ENCODE measurements at places on chromosomes 13 and 19. TPM values are rescaled to one million over a fixed set of nuclear protein-coding genes. Genes with fewer than 3 reads are reported as not detected.

DCT gene
- not detected for total RNA-seq

GRCh38 chr19:1238369-1239303 is 831 bp upstream of the CBARP start:
- no peak for DNase-seq
- H3K27ac ChIP-seq: peak overlapping the region; percentile 87
- peaks cover 17% of the 10 kb centered on the region for H3K4me1 ChIP-seq

DNA sequence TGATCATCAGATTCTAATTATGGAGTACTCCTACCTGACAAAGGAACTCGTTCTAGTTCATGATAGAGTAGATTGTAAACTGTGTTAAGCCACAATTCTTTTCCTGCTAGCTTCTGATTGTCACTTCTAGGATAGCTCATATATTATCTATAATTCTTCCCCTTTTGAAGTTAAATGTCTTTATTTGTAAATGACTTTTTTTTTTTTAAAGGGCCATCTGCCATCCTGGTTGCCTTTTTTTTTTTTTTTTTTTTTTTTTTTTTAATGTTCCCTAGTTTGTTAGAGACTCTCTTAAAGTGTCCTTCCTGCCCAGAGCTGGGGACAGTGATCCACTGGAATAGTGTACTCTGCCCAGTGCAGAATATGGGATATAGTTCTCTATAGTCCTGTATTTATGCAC is 4.3 kb downstream of the CHAMP1 start:
- no peak overlapping the region for H3K4me3 ChIP-seq
- no peaks in the 10 kb centered on the region for H3K27me3 ChIP-seq
- H3K36me3 ChIP-seq: peaks cover 41% of the 10 kb centered on the region
- no peak overlapping the region for H3K27ac ChIP-seq
- DNase-seq: no peak

SIGLEC14 gene
- total RNA-seq: not detected

GRCh38 chr13:92947770-92948434 is 278.7 kb upstream of the GPC6 start:
- DNase-seq: no peak
- no peaks in the 10 kb centered on the region for H3K27me3 ChIP-seq
- no peak overlapping the region for H3K27ac ChIP-seq
- peaks cover 9% of the 10 kb centered on the region for H3K4me1 ChIP-seq

DNA sequence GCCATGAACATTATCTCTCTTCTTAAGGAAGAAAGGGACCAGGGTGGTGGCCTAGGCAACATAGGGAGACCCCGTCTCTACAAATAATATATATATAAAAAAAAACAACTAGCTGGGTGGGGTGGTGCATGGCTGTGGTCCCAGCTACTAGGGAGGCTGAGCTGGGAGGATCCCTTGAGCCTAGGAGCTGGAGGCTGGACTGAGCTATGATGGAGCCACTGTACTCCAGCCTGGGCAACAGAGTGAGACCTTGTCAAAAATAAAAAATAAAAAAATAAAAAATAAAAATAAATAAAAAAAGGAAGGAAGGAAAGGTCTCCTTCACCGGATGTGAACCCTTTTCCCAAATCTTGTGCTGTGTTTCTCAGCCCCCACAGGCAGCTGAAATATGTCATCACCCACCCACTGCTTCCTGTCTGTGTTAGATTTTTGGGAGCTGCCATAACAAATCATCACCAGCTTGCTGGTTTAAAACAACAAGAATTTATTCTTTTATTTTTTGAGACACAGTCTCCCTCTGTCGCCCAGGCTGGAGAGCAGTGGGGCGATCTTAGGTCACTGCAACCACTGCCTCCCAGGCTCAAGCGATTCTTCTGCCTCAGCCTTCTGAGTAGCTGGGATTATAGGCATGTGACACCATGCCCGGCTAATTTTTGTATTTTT is 9.5 kb upstream of the TSPAN16 start:
- H3K4me1 ChIP-seq: no peaks in the 10 kb centered on the region
- DNase-seq: no peak
- no peaks in the 10 kb centered on the region for H3K36me3 ChIP-seq
- no peak overlapping the region for H3K4me3 ChIP-seq

- DNase-seq: peak; percentile 96
- H3K4me1 ChIP-seq: peaks cover 12% of the 10 kb centered on the region
- H3K27ac ChIP-seq: no peak overlapping the region
Measured at GRCh38 chr19:48588670-48589401, 17.7 kb upstream of the SPACA4 start.

- no peak overlapping the region for H3K4me3 ChIP-seq
- no peak for DNase-seq
- H3K4me1 ChIP-seq: peaks cover 9% of the 10 kb centered on the region
- H3K36me3 ChIP-seq: no peaks in the 10 kb centered on the region
- no peaks in the 10 kb centered on the region for H3K27me3 ChIP-seq
- H3K27ac ChIP-seq: no peak overlapping the region
Measured at GRCh38 chr13:46359714-46360113, 27.3 kb downstream of the RUBCNL start.

GJA3 gene
- 0.82 TPM for total RNA-seq

DNA sequence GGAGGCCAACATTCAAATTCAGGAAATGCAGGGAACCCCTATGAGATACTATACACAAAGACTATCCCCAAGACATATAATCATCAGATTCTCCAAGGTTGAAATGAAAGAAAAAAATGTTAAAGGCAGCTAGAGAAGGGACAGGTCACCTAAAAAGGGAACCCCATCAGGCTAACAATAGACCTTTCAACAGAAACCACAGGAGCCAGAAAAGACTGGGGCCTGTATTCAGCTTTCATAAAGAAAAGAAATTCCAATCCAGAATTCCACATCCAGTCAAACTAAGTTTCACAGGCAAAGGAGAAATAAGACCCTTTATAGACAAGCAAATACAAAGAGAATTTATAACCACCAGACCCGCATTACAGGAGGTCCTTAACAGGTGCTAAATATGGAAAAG is 1703.6 kb upstream of the PRR20A start:
- peaks cover 39% of the 10 kb centered on the region for H3K4me1 ChIP-seq
- H3K4me3 ChIP-seq: no peak overlapping the region
- no peak for DNase-seq
- peaks cover 4% of the 10 kb centered on the region for H3K27me3 ChIP-seq

AMER2 gene
- total RNA-seq: 0.18 TPM

DNA sequence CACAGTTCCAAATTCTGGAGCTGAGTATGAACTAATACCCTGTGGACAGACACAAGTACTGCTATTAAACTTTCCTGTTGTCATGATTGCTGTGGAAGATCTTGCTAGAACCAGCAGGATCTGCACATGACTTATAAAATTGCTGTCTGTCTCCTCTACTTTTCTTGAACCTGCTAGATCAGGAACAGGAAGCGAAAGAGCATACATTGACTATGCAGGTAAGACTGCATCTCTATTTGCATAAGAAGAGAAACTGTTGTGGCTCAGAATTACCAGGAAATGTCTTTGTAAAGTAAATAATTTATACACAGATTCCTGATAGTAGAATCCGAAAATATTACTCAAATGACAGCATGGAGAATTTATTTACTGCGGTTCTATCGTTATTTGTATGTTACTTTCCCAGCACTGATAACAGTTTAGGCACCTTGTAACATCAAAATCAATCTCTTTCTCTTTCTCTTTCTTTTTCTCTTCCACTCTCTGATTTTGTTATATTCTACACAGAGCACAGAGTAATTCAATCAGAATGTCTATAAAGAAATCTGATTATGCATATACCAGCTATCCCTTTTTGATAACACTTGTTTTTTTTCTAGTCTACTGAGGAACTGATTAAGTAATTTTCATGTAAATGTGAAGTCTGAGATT is 226.5 kb downstream of the MYO16 start:
- H3K4me1 ChIP-seq: peaks cover 59% of the 10 kb centered on the region
- no peak overlapping the region for H3K4me3 ChIP-seq
- peak overlapping the region; percentile 73 for H3K27ac ChIP-seq

COL5A3 gene
- total RNA-seq: 1.2 TPM

SERPINE3 gene
- total RNA-seq: 0.64 TPM

DNA sequence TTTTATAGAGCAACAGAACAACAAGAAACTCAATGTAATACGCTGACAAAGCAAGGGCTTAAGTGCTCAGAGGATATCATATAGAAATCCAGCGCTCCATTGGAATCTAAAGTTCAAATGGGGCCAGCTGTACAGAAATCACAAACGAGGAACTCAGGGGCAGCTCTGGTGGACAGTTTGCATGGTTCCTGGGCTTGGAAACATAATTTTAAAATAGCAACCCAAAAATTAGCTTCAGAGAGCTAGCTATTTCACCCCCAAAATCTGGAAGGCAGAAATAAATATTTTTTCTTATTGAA is 19.2 kb upstream of the LATS2 start:
- no peak overlapping the region for H3K4me3 ChIP-seq
- no peaks in the 10 kb centered on the region for H3K36me3 ChIP-seq
- H3K4me1 ChIP-seq: peaks cover 23% of the 10 kb centered on the region
- H3K27me3 ChIP-seq: peaks cover 4% of the 10 kb centered on the region
- DNase-seq: no peak
- no peak overlapping the region for H3K27ac ChIP-seq

DNA sequence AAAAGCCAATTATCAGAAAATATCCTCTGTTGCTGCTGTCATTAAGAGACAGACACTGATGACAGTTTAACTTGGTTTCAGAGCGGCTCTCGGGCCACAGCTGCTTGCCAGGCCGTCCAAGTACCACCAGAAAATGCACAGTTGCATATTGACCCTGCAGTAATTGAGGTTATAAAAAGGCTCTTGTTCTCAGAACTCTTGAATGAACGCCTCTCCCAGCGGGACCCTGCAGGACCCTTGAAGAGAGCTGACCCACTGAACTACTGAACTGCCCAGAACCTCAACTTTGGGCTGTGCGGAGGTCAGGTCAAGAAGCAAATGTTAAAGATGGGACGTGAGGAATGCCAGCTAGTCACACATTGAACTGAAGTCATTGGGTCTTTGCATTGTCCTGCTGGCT is 1559.0 kb upstream of the SLC10A2 start:
- no peaks in the 10 kb centered on the region for H3K4me1 ChIP-seq
- no peaks in the 10 kb centered on the region for H3K36me3 ChIP-seq
- no peaks in the 10 kb centered on the region for H3K27me3 ChIP-seq
- DNase-seq: no peak

CYP2S1 gene
- 173 TPM for total RNA-seq

DNA sequence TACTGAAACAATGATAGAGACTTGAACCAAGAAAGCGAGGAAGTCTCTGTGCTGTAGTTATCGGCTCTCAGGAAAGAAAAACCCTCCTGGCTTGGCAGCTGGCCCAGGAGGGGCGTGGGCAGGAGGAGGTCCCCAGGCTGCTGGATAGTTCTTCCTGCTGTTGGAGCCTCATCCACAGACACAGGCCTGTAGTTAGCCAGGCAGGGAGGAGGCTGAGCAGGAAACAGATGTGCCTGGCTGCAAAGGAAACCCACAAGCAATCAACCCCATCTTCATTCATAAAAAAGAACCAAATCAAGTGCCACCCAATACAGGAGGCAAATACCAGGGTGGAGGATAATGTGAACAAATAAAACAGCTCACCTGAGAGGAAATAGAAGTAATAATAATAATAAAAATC is 86.2 kb downstream of the IRS2 start:
- H3K27me3 ChIP-seq: no peaks in the 10 kb centered on the region
- H3K27ac ChIP-seq: no peak overlapping the region
- DNase-seq: no peak
- peaks cover 8% of the 10 kb centered on the region for H3K36me3 ChIP-seq
- no peak overlapping the region for H3K4me3 ChIP-seq

DNA sequence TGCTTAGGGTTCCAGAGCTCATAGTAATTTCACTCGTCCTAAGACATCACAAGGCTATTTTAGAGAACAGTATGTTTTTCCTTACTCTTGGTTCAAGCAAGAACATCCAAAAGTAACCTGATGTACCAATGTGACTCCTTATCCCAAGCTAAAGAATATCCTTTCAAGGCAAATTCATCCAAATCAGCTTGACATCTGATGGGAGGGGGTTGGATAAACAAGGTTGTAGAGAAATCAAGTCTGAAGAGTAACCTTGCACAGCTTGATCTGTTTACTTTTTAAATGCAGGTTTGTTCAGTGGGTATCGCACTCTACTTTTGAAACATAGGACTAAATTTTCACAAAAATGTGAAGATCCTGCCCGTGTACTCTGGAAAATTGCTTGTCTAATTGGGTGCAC is 201.2 kb downstream of the GGACT start:
- no peak for DNase-seq
- no peak overlapping the region for H3K4me3 ChIP-seq
- peaks cover 11% of the 10 kb centered on the region for H3K4me1 ChIP-seq

- H3K36me3 ChIP-seq: no peaks in the 10 kb centered on the region
- H3K4me1 ChIP-seq: peaks cover 3% of the 10 kb centered on the region
- DNase-seq: no peak
- no peaks in the 10 kb centered on the region for H3K27me3 ChIP-seq
- no peak overlapping the region for H3K4me3 ChIP-seq
- H3K27ac ChIP-seq: no peak overlapping the region
Measured at GRCh38 chr13:67635754-67636153, 405.6 kb upstream of the PCDH9 start.

DNA sequence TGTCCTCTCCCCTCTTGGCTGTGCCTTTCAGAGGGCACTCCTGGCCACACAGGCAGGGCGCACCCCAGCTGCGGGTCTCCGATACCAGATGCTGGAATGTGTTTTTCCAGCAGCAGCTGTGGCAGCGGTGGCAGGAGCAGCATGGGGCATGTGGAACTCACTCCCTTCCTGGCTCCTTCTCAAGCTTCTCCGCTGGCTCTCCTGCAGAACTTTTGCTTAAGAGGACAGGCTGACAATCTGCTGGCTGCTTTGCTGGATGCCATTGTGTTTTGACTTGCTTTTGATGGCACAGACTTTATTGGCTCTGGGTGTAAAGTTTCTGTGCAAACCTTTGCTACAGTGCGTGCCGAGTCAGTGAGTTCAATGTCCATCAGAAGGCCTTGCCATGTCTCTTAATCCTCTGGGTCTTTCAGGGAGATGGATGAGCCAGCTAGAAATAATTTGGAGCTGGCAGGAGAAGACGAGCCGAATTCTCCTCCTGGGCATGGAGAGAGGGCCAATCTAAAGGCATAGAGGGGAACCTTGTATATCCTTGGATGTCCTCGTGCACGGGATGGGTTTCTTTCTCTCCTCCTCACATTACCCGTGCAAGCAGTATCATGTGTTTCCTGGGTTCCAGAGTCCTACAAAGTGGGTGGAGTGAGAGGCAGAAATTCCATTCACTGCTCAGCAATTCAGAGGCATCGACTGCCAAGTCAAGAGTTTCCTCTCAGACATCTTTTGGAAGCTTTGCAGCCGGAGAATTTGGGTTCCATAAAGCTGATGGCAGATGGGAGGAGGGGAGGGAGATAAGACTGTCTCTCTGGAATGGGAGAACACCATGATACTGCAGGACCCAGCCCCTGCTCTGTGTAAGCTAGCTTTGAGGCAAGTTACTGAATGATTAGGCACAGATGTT is 231.2 kb downstream of the FGF9 start:
- peaks cover 12% of the 10 kb centered on the region for H3K4me1 ChIP-seq
- no peak for DNase-seq
- H3K27me3 ChIP-seq: no peaks in the 10 kb centered on the region
- H3K27ac ChIP-seq: no peak overlapping the region
- H3K36me3 ChIP-seq: no peaks in the 10 kb centered on the region

DNA sequence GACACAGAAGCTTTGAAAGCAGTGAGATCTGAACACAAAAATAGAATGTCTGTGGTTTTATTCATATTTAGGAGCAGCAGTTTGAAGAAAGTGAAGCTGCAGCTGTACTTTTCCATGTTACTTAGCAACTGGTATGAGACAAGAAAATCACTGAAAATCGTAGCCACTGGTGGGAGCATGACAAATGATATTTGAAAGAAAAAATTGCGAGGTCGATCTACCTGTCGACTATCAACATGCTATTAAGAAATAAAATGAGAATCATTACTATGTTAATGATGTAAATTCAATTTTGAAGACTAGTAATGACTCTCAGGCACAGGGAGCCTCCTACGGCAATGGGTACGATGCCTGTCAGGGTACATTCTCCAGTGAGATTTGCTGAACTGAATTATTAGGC is 436.4 kb downstream of the SLITRK5 start:
- H3K4me3 ChIP-seq: no peak overlapping the region
- no peaks in the 10 kb centered on the region for H3K36me3 ChIP-seq
- H3K27me3 ChIP-seq: no peaks in the 10 kb centered on the region
- no peak overlapping the region for H3K27ac ChIP-seq

Data from WTC11 (cell line).